ENCODE measurements at places on chromosomes 4 and X.

- DNase-seq, result no peak
These were observed 185.0 kb downstream of the PTTG2 start for GRCh38 chr4:38145033-38145678.

DNA sequence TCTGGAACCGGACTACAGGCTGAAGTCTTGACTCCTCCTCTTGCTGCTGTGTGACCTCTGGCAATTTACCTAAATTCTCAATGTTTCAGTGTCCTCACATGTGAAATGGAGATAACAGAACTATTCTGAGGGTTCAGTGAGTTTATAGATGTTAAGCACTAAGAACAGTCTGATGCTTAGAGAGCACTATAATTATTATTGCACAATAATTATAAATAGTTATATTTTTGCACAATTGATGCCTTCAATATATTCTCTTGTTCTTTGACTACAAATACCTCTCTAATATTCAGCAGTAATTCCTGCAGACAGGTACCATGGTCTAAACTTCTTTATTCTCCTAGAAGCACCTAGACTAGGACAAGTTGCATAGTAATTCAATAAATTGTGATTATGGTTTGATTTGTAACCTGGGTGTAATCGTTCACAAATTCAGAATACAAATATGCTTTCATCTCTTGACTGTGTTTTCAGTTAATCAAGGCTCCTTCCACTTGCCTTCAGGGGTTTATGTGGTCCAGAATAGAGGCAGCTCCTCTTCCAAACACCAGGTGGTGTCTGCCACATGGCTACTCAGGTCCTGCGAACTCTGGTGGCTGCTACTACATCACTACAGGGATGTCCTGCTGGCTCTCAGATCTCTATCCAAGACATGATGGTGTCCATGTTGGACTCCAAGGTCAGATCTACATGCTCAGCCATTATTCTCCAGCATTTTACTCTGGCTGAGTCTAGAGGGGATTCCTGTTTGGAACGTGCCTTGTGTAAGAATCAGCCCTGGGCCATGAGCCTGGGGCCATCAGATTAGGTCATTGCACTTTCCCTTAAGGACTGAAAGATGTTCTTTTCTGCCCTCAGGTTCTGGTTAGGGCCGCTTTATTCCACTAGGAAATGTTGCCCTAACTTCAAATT, 103.4 kb downstream of the QRFPR start:
- no peak for DNase-seq

DNA sequence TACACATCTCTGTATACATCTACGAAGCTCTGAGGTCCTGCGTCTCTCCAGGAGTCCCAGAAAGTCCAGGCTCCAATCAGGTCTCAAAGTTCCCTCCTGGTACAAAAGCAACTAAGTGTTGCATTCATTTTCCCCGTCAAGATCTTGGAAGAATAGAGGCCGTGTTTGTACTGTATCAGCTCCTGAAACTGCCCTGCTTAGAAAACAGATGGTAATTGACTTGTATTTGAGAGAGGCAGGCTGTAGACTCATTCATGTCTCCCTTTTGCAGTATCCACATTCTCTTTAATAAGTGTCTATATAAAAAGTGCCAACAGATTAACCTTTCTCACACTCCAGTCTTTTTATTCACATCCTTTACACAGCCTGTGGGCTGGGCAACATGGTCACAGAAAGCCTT, 91.7 kb downstream of the HPGD start:
- no peak for DNase-seq

DNA sequence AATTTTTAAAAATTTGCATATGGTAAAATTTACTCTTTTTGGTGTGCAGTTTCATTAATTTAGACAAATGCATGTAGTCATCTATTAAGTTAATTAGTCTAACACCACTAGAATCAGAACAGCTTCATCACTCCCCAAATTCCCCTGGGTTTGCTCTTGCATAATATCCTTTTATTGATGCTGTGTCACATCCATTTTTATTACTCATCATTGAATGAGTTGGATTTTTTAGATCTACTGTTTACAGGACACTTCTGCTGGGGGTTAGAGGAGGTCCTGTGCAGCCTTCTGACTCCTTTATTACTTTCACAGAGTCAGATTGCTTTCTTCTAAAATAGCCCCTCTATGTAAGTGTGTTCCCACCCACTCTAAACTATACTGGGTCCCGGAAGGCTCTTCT, 65.9 kb downstream of the MTHFD2L start:
- no peak for DNase-seq

GRCh38 chrX:32825009-32825408, 386.3 kb downstream of the DMD start:
- no peak for DNase-seq

- DNase-seq, result no peak
These were observed 15.8 kb downstream of the RNF212 start for GRCh38 chr4:1097553-1097952.

Data from NCI-H1105 (cell line).